ENCODE measurements at places on chromosomes 2 and 18.

DNA sequence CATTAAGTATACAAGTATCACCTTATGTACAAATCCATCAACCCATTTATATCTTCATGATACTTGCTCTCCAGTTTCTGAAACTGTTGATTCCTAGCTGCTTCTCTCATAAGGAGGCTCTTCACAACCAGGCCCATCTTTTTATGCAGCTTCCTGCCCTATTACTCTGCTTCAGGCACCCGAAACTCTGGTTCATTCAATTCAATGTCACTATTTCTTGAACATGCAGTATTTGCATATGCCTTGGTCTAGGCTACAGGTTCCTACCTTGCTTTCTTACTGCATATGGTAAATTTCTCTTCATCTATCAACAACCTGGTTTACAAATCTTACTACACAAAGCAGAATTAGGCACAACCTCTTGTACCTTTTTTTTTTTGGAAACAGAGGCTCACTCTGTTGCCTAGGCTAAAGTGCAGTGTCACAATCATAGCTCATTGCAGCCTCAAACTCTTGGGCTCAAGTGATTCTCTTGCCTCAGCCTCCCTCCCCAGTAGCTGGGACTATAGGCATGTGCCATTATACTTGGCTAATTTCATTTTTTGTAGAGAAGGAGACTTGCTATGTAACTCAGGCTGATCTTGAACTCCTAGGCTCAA is 2.7 kb upstream of the CDKL4 start:
- DNase-seq = no peak

GRCh38 chr2:84041506-84041905 is 417.6 kb downstream of the SUCLG1 start:
- no peak for DNase-seq

GRCh38 chr2:85137156-85137555 is 4.0 kb downstream of the TCF7L1 start:
- DNase-seq = no peak

DNA sequence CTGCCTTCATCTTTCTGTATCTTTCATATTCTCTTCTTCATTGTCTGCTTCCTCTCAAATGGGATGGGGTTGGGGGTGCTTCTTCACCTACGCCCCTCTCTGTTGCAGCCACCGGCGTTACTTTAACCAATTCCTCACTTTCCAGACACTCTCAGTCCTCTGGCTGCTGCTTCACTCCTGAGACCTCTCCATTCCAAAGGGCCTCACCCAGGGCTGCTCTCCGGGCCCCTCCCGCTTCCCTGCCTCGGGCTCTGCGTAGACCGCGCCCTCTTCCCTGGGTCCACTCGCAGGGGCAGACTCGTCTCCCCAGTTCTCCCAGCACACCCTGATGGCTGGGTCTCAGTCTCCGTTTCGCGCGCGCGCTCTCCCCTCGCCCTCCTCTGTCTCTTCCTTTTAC is 926 bp downstream of the SERPINB8 start:
- DNase-seq = peak; percentile 44

DNA sequence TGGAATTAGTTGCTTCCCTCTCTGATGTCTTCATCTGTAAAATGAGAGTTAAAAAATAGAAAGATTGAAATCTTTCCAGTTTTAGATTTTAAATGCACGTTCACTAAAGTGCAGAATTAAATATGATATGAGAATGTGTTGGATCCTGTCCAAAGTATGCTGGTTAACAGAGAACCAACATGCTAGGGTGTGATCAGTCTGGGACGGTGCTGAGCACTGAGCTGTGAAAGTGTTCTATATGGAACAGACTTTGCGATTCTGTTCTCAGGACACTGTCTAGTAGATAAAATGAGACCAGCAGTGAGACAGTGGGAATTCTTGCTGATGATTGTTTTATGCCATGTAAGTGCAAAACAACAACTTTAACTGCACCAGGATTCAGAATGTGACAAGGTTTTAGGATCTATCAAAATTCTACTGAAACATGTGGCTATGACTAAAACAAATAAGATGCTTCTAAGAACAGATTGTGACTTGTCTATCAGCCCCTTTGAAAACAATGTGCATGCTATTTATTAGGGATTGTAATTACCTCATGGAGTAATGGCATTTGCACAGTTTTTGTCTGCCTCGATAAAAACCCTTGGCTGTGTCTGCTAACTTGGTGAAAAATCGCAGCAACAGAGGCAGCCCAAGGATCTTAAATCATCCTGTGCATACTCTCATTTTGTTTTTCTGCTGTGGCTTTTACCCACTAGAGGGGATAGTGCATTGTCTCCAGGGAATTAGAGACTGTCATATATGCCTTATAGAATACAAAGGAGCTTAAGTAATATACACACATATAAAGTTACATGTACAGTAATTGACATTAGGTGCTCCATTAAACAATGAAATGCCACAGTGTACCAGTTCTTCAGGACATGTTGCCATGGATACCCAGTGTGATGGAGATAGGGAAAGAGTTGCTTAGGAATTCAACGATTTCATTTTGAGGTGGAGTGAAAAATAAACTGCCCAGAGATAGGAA is 55.1 kb downstream of the MAP3K20 start:
- DNase-seq = peak; percentile 41

DNA sequence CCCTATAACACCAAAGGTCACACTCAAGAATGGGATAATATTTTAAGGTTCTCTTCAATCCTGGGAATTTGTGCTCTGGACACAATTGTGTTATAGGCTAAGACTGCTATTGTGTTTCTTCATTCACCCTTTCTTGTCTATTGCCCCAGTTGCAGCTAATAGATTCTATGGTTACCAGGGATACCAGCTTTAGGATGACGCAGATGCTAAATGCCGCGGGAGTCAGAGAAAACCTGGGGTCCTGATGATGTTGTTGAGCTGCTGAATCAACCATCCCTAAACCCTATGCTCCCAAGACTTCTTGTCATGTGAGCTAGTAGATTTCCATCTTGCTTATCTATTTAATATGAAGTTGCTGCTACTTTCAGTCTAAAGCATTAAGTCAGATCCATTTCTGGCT is 5.4 kb downstream of the CRYGD start:
- DNase-seq = no peak

- DNase-seq = peak; percentile 100
These were observed 94.1 kb upstream of the THOC1 start for GRCh38 chr18:361941-362310.

All from fibroblast of skin of right quadriceps (primary cell).